ENCODE measurements at places on chromosomes 2 and 18. TPM values are rescaled to one million over a fixed set of nuclear protein-coding genes. Genes with fewer than 3 reads are reported as not detected.

WDR54 gene
- polyA plus RNA-seq: 44.8 TPM

CNTNAP5 gene
- 0.03 TPM for polyA plus RNA-seq

TUBB8B gene
- polyA plus RNA-seq: 0.74 TPM

C1QL2 gene
- not detected for polyA plus RNA-seq

UGT1A9 gene
- 7.8 TPM for polyA plus RNA-seq

RNF125 gene
- 2.2 TPM for polyA plus RNA-seq

ERICH2 gene
- 1.4 TPM for polyA plus RNA-seq

CNNM4 gene
- 11.7 TPM for polyA plus RNA-seq

ARHGEF33 gene
- 2.2 TPM for polyA plus RNA-seq

RAX gene
- not detected for polyA plus RNA-seq

FBXO48 gene
- 2.1 TPM for polyA plus RNA-seq
